GM12891 (cell line): ENCODE measurements at places on chromosomes 7 and 10.

DNA sequence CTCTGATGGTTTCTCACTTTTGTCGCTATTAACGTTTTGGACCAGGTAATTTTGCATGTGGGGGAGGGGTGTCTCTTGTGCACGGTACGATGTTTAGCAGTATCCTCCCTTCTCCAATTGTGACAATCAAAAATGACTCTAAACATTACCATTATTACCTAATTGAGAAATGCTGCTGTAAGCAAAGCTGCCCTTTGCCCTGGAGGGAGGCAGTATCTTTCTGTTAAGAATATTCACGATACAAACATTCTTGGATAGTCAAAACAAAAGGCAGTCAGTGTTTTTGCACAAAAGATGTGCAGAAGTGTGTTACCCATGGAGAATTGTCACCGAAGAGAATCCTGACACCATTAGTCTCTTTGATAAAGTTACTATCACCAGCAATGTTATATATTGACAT is 9.6 kb downstream of the MALSU1 start:
- no peak for DNase-seq

GRCh38 chr7:129465080-129465479 is 30.8 kb downstream of the STRIP2 start:
- DNase-seq: no peak

- no peak for DNase-seq
Observed at GRCh38 chr7:4745971-4746919, 29.2 kb upstream of the AP5Z1 start.

DNA sequence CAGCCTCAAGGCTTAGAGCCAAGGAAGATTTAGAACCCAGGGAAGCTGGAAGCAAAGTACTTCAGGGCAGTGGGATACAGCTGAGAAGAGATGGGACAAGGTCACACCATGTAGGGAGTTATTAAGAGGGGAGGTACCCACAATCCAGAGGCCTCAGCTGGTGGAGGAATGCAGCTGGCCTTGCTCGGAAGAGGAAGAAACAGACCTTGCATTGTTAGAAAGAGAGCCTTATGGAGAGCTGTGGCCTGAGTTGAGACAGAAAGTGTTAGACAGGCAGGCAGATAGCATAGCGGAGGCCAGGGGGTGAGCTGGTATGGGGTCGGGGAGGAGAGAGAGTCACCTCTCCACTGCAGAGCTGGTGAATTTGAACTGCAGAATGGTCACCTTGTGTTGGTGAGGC is 173.1 kb downstream of the JCAD start:
- DNase-seq: no peak

GRCh38 chr10:33341637-33342036 is 7.2 kb upstream of the NRP1 start:
- DNase-seq: no peak

- no peak for DNase-seq
Observed at GRCh38 chr10:133062085-133062484, 25.6 kb upstream of the ADGRA1 start.

DNA sequence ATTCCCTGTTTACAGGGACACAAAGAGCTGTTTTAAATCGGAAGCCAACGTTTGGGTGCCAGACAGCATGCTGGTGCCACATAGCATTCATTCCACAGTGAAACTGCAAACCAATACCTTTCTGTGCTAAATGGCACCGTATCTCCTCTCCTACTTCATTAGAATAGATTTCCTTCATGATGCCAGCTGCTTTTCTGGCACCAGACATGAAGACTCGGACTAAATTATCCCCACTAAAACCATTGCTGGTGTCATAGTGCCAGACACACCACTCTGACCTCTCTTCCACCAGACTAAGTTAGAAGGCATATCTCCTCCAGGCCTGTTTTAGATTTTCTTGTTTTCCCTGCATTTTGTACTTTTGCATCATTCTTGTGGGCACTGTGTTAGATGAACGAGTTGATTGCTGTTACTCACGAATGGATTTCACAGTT is 155.1 kb downstream of the ETV1 start:
- DNase-seq: no peak

DNA sequence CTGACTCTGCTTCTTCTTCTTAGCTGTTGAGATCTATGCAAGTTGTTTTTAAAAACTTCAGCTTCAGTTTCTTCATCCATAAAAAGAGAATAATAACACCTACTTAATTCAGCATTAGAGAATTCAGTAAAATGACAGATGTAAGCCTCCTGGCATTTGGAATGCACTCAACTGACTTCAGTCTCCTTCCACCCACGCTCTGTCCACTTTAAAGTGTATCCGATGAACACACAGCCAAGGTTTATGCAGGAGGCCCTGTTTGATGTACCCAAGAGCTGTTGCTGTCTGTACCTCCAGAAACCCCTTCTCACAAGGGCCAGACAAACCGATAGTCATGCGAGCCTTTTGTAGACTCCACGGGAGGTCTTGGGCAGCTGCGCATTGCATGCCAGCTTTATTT is 27.1 kb upstream of the SLC35B4 start:
- no peak for DNase-seq

DNA sequence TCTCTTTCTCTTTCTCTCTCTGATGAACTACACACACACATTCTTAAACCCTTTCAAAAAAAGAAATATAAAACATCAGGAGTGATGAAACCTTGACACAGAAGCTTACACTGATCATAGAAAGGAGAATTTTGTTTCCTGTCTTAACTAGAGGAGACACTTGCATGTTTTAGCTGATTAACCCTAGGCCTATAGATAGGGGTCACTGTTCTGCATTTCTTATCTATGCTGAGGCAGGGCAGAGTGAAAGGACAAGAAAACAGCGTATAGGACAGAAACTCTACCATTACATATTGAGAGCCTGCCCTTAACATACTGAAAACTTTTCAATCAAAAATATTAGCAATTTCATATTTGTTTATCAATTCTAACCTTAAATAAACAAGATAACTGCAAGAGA is 680.6 kb upstream of the MBL2 start:
- DNase-seq: no peak

- DNase-seq: no peak
Observed at GRCh38 chr7:141154131-141154732, 80.4 kb downstream of the TMEM178B start.

- DNase-seq: no peak
Observed at GRCh38 chr10:77715088-77715487, 77.5 kb upstream of the KCNMA1 start.

DNA sequence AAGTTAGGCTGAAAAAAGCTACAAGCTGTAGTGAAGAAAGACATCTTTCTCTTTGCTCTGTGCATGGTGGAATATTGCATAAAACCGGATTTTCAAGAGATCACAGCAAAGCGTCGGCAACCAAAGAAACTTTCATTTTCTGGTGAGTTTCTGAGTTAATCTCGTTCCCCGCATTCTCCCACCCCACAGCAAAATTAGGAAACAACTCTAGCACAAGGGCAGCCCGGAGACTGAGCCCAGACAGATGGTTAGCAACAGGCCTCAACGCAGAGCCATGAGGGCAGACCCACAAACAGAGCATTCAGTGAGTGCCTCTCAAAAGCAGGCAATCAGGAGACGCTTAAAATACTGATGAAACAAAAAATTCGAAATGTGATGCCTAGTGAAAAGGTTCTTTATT is 396.1 kb upstream of the KLF6 start:
- no peak for DNase-seq

- DNase-seq: no peak
Observed at GRCh38 chr10:58577437-58577777, 64.7 kb downstream of the BICC1 start.

DNA sequence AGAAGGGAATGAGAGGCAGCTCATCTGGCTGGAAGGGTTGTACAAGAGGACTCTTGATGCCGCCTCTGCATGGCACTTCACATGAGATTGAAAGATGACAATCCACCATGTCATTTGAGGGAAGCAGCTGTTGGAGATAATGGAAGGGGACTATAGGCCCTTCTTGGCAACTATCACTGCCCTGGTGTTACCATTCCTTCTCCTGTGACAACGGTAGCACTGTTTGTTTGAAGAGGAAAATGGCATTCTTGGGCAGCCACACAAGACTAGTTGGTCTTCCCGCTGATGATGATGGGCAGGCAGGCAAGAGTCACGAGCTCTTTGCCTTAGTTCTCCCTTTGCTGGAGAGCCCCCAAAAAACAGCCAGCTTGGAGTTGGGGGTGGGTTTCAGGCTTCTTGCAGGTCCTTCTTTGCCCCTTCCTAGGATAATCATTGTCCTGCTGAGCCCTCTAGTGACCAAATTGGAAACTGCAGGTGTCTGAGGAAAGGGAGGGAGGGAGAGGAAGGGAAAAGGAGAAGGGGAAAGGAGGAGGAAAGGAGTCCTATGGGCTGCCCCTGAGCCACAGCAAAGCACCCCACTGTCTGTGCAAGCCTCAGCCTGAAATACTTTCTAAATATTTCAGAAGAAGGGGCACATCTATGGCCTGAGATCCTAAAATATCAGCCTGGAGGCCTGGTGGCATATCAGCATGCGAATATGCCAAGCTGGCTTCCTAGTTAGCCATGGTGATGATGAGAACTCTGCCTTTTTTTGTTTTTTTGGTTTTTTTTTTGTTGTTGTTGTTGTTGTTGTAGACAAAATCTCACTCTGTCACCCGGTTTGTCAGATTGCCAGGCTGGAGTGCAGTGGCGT is 165.6 kb upstream of the KMT2E start:
- no peak for DNase-seq

GRCh38 chr10:17387861-17388503 is 66.4 kb downstream of the ST8SIA6 start:
- DNase-seq: no peak

GRCh38 chr7:5766321-5766761 is 15.1 kb downstream of the RNF216 start:
- no peak for DNase-seq

DNA sequence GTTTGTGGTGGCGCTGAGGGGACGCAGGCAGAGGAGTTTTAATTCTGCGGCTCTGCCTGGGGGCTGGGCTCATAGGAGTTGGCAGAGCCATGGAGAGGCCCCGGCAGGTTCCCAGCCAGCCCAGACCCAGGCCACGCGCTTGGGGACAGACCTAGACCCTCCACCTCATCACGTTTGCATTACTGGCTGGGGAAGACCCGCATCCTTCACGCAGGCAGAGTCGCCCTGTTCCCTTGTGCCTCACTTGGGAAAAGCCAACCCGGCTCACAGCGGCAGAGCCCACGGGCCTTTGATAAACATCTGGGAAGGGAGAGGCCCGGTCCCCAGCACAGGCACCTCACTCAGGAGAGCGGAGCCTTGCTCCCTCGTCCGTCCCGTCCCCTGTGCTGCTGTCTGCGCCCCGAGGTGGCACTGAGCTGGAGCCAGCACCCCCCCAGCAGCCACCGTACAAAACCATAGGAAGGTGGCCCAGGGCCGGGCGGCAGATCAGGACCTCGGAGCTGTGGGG is 112.8 kb downstream of the CYTH3 start:
- DNase-seq: no peak

DNA sequence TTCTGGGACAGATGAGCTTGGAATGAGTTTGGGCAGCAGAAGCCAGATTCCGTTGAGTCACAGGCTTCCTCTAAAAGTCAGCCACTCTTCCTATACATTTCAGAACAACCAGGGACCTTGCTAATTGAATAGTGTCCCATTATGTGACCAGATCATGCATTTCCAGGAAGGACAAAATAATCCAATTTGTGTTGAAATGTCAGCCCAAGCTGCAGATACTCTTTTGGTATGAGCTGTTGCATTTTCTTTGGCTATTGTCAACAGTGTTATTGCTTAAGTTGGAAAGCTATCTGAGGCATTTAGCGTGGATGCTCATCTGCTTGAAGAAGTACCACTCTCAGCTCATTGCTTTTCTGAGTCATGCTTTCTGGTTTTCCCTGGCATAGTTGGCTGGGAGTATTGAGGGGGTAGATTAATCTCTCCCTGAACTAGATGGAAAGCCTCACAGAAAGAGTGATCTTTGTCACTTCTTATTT is 223.7 kb upstream of the HABP2 start:
- DNase-seq: no peak

DNA sequence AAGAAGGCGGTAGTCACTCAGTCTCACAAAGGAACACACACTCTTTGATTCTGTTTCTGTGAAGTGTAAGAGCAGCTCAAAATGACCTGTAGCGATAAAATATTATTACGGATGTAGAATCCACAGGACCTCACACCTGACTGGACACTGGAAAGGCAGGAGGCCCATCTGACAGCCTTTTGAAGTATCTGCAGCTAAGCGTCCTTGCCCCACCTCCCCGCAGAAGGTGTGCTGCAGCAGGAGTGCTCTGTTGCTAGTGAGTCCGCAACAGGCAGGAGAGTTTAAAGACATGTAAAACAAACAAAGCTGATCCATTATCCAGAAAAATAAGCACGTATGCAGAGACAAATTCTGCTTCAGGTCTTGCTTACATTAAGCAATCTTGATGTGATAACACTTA is 355.5 kb downstream of the GPR158 start:
- no peak for DNase-seq

GRCh38 chr10:103096130-103096529 is 96.9 kb downstream of the NT5C2 start:
- no peak for DNase-seq

- no peak for DNase-seq
Observed at GRCh38 chr7:98755138-98755898, 114.5 kb downstream of the TMEM130 start.

GRCh38 chr7:133629701-133630100 is 376.8 kb downstream of the EXOC4 start:
- DNase-seq: no peak

DNA sequence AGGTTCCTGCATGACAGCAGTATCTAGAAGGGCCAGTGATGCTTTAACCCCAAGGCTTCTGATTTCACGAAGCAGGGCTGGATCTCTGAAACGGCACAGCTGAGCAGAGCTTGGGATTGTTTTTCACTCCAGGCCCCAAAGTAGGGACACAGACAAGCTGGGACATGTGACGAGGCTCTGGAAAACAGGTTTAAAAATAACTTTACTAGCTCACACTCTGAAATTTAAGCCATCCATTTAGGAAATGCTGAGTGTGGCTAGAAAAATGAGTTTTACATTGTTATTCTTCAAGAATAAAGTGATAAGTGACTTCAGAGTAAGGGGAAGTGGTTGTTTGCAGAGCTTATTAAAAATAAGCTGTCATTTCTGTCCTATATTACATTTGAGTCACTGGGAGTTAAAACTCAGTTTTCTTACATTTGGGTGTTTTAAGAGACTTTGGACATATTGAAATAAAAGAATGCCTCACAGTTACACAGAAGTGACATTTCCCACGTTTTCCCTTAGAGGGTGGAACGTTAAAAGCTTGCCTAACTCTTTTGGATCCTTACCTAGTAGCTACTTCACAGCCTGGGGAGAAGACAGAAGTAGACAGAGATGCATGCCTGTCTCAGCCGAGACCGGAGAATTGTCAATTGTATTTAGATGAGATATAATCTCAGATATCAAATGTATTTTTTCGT is 107.8 kb downstream of the GALNT17 start:
- no peak for DNase-seq

GRCh38 chr7:98280296-98280695 is 1.2 kb upstream of the BRI3 start:
- no peak for DNase-seq
